ENCODE measurements at places on chromosomes 1 and 21.

DNA sequence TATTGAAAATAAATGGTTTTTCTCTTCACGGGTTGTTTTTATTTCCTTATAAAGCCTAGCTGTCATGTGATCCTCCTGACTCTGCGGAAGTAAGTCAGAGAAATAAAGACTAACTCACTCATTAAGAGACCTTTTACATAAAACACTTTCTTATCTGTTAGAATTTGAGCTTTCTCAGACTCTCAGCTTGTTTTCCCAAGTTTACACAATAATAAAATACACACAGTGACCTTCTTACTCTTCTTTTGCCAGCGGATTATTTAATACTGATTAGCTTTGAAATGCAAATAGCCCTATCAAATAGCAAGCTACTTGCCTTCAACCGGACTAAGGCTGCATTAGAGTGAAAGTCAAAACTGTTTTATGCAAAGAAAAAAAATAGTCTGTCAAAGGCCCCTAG, 45.5 kb upstream of the CXADR start:
- no peak for DNase-seq

GRCh38 chr1:205318231-205318991, 3.1 kb downstream of the NUAK2 start:
- DNase-seq: no peak

- no peak for DNase-seq
These were observed 228.1 kb downstream of the C1orf94 start for GRCh38 chr1:34404804-34405203.

DNA sequence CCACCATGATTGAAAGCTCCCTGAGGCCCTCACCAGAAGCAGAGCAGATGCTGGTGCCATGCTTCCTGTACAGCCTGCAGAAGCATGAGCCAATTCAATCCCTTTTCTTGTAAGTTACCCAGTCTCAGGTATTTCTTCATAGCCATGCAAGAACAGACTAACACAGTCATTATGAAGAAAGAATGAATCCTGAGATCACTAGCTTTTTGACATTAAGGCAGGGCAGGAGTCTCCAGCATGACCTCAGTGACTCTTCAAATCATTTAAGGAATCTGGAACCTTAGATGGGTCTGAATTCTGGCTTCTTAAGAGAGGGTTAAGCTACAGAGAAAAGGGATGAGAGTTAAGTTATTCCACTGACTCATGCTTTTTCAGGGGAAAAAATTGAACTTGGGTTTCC, 79.0 kb downstream of the PTPN14 start:
- DNase-seq: no peak

DNA sequence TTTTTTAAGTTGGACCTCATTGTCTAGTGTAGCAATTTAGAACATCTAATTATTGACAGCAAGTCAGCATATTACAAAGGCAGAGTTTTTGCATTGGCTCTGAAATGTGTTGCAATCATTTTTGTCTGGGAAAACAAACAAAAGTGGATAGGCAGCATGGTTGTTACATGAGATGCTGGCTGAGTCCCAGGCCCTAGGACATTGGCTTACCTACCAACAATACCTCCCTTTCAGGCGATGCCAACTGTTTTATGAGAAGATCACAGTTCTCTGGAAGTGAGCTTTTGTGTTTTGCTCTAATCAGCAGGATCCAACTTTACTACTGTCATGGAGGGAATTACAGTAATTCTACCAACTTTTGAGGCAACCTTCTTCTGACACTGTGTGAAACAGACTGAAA, 71.5 kb upstream of the CXADR start:
- DNase-seq: no peak

DNA sequence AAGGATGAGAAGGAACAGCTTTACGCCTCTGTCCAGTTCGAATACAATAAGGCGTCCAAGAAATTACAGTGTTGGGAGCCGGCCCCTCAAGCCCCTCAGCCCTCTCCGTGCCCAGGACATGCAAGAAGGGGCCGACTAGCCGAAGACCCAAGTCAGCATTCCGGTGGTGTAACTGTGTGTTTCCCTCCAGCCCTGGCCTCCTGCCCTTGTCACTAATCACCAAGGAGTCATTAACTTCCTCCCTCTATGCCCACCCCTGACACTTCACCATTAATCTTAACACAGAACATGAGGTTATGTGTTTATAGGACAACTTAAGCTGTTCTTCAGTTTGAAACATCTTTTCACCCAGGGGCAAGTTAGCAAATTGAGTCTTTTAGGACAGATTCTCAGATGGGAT, 16.4 kb upstream of the C4BPB start:
- no peak for DNase-seq

DNA sequence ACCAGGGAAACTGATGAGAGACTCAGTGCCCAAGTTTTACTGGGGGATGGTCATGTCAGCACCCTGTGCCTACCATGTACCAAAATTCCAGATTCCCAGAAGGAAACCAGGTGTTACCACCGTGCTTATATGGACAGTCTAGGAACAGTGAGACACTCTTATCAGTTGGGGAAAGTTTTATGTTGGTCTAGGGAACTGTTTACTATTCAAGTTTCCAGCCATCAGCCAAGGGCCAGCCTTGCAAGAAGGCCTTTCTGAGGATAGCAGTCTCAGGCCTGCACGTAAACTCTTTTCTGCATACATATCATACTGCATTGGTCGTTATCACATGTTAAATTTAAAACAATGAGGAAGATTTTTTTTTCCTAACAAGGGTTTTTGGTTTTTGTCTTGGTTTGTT, 12.6 kb downstream of the TMEM269 start:
- DNase-seq: no peak

DNA sequence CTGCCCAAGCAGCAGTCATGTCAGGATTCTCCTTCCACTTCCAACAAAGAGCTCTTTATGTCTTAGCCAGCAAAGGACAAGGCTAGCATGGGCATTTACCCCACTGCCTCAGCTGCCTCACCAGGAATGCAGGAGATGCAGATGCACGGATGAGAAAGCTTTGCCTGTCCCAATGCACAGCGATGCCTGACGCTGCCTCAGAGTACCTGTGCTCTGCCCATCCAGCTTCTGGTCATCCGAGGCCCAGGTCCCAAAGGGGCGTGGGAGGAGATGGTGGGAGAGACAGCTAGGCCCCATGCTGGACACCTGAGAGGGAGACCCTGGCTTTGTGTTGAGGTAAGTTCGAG, 59.0 kb downstream of the IRF2BP2 start:
- DNase-seq: no peak

DNA sequence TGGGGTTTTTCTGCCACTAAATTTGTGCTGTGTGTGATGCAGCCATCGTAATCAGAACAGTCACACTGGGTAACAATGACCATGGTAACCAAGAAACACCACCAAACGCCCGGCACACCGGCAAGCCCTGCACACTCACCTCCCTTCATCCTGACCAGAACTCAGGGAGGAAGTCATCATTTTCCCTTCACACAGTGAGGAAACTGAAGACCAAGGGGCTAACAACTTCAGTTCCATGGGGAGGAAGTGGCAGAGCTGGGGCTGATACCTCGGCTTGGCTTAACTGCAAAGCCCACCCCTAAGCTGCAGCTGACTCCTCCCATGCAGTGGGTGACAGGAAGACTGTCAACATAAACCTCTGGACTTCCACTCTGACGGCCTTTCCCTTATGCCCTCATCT, 69.3 kb upstream of the BCAR3 start:
- no peak for DNase-seq

DNA sequence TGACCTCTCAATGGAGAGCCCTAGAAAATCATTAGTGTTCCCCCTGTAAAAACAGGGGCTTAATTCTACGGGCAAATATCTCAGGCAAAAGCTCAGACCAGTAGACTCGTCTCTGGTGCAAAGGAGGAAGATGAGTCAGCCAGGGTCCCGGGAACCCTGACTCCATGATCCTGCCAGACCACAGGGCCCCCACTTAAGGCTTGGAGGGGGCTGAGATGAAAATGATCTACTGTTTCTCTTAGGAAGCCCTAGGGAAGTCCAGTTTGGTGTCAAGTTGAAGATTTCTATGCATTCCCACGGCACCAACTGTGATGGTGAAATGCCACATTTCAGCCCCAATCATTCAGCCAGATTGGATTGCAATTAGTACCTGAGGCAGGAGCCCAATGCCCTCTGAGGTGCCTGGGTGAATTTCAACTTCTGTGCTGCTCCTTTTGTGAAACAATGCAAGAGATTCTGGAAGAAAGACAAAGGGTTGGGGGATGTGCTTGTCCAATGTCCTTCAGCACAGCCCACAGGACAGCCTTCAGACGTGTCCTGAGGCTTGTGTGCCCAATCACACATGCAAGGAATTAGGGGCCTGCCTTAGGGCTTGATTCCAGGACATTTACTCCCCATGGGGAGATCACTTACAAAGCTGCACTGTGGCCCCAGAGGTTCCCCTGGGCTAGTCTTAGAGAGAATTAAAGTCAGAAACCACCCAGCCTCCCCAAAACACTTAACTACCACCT, 18.1 kb downstream of the NAV1 start:
- no peak for DNase-seq

GRCh38 chr1:67937651-67938050, 104.4 kb upstream of the GNG12 start:
- no peak for DNase-seq

DNA sequence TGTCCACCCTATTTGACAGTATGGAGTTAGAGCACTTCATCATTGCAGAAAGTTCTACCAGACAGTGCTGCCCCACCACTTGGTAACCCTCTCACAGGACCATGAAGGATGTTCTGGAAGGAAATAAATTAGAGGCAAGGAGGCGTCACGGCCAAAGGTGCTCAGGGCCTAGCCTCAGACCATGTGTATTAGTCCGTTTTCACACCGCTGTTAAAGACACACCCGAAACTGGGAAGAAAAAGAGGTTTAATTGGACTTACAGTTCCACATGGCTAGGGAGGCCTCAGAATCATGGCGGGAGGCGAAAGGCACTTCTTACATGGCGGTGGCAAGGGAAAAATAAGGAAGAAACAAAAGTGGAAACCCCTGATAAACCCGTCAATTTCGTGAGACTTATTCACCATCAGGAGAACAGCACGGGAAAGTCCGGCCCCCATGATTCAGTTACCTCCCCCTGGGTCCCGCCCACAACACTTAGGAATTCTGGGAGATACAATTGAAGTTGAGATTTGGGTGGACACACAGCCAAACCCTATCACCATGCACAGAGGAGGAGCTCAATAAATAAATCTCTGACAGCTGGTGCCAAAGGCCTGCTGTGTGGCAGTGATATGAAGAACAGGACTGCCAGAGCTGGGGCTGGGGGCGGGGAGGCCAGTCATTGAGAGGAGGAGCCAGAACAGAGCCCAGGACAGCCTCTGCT, 75.8 kb downstream of the FHAD1 start:
- DNase-seq: no peak

- no peak for DNase-seq
These were observed 185.9 kb downstream of the CACNA1E start for GRCh38 chr1:181669246-181669645.

GRCh38 chr21:22416555-22416954, 1418.3 kb downstream of the NCAM2 start:
- no peak for DNase-seq

DNA sequence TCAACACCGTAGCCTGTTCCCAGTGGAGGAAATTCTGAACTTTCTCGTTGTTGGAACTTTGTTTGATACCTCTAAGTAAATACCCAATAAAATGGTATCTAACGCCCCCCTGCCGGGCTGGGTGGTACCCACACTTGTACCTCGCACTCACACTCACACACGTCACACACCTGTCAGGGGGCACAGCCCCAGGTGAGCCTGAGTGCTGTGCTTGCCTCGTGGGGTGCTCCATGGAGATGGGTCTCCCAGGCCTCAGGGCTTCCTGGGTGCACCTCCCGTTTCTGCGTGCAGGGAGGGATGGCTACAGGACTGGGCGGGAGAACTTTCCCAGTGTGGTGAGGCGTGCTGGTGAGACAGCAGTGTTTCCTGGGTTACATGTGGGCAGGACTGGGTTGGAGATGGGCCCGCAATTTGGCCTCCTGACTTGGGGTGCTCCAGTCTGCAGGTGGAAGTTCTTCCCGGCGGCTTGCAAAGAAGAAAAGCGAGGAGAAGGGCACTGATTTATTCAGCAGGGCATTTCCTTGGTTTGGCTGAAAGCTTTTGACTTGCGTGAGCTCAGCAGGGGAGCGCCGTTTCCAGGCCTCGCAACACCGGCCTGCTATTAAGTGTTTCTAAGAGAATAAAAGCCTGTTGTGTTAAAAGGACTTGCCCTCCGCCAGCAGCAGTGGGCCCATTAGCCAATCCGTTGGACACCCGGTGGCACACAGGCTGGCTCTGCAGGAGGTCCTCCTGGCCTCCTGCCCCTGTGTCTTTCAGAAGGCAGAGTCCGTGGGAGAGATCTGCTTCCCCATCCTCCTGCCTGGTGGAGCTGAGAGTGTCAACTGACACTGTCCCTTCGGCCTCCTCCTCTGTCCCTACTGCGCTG, 79.7 kb downstream of the KIF26B start:
- DNase-seq: no peak

DNA sequence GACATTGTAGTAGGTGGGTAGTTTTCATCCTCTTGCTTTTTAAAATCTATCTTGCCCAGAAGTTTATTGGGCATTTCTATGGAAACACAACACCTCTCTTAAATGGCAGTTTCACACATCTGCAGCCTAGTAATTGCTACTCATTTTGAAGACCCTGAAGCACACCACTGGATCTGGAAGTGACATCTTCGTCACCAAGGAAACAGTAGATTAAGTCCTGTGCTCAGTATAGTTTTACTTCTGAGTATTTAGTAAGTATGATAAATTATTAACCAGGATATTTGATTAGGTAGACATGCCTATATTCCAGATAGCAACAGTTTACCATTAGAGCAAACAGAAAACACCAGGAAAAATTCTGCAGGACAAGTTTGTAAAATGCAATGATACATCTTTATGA, 48.7 kb downstream of the UCK2 start:
- DNase-seq: no peak
